Renal pelvis (tissue), 12 donors: ENCODE measurements at places on chromosomes 13 and 19.
A peak's percentile ranks its signal among the peaks of the same experiment; 100 is the strongest.

- DNase-seq: no peak
These were observed 5.3 kb upstream of the SUCLA2 start for GRCh38 chr13:48006396-48006795.

- DNase-seq: no peak
These were observed 1518.2 kb upstream of the PCDH20 start for GRCh38 chr13:62933809-62934208.

- no peak for DNase-seq
These were observed 514 bp downstream of the PRKACA start for GRCh38 chr19:14116918-14117578.

GRCh38 chr19:28176193-28176592 lies 1036.8 kb downstream of the UQCRFS1 start:
- no peak for DNase-seq

GRCh38 chr13:80946008-80946802 lies 605.3 kb upstream of the SPRY2 start:
- no peak for DNase-seq

DNA sequence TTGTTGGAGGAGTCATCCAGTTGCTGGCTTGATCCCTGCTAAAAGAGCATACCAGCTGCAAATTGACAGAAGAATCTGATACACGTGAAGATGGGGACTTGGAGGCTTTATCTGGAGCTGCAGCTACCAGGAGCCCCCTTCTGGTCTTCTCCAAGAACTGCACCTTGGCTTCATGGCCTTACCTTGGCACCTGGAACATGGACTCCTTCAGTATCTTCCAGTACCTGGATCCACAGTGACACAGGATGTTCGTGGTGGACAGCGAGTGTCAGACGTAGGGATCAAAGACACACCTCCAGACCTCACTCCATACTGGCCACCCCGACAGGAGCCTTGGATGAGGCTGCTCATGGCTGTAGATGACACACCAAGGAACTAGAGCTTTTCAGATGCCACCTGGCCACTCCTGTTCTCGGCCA lies 9.9 kb upstream of the ACSBG2 start:
- DNase-seq: no peak

DNA sequence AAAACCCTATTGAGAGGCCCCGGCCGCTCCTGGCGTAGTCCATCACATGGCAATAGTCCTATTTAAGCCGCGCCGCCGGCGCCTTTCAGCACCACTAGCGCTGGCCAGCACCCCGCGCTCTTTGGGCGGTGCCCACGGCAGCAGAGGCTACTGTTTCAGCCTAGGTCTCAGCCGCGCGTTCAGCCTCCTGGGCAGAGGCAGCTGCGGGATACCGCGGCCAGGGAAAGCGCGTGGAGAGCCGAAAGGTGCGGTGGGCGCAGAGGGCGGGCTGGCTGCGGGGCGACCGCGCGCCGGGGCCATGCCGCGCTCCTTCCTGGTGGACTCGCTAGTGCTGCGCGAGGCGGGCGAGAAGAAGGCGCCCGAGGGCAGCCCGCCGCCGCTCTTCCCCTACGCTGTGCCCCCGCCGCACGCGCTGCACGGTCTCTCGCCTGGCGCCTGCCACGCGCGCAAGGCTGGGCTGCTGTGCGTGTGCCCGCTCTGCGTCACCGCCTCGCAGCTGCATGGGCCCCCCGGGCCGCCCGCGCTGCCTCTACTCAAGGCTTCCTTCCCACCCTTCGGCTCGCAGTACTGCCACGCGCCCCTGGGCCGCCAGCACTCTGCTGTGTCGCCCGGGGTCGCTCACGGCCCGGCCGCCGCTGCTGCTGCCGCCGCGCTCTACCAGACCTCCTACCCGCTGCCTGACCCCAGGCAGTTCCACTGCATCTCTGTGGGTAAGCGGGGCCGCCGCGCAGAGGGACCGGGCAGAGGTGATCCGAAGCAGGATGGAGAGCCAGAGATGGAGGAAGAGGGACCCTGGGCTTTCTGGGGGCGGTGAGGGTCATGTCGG lies at the start of gene GSX1:
Gene GSX1, plus strand, starts transcription at position 91 of the 826 bp plus-strand sequence. Its CDS starts 208 bp downstream, at position 299.
- DNase-seq: peak; percentile 85

DNA sequence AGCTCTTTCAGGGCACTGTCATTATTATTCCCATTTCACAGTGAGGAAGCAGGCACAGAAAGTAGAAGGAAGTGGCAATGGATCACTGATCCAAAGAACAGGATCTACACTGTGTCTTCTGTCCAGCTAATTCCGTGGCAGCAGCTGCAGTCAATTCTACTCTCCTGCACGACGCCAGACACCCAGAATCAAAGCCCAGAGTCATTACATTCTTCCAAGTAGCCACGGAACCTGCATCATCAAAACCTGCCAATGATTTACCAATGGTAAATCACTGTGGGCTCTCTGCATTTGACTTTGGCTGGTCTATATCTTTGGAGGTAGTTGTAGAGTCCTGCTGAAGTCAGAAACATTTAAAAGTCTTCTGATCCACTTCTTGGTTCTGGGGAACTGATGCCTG lies 767.7 kb downstream of the LIG4 start:
- DNase-seq: peak; percentile 22

DNA sequence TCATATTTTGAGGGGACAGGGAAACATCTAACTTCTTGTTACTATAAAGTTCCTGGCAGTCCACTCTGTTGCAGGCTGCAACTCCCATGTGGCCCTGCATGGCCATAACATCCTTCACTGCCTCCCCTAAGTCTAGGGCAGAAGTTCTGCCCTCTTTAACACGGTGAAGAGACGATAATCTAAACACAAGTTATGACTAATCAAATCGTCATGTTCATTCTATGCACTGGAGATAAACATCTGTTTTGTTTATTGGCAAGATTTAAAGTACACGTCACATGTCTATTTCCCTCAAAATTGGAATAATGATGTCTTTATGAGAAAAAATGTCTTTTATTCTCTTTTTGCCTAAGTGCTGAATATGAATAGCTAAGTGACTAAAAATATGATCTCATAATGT lies 1629.4 kb downstream of the PCDH9 start:
- DNase-seq: no peak

DNA sequence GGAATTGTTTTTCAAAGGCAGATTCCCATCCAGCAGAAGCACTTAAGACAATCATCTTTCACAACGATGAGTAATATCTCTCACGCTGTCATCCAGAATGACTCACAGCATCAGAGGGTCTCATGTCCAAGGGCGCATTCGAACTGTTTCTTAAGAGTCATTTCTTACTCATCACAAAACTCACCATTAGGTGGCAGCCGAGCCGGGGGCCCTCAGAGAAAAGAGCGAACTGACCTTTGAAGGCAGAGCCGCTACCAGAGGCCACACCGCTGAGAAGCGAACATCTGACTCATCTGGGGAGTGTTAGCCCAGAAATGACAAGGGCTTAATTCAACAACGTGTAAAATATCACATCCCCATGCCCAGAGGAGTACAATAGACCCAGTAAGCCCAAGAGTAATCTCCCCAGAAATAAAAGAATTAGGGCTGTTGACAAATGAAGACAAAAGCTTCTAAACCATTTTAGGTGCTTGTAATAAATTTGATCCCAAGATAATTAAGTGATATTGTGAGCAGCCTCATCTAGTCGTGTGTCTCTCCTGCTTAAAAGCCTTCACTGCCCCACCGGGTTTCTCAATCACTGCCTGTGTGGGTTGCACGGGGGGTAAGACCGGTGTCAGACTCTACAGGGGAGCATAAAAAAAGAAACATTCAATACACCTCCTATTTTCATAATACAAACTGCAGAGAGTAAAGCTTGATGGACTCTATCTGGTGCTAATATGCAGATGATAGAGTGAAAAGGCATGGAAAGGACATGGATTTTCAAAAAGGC lies 96.2 kb downstream of the CYSLTR2 start:
- peak; percentile 37 for DNase-seq

DNA sequence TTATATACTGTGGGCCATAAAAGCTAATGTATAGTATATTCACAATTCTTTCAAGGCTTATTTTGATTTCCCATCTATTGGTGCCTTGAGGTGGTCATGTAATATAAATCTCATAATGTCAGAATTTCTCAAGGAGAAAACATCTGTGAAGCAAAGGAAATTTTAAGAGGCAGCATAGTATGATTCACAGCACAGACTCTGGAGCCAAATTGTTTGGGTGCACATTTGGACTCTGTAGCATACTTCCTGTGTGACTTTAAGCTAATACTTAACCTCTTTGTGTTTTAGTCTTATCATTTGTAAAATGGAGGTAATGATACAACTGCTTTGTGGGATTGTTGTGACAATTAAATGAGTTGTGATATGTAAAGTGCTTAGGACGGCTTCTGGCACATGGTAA lies 67.6 kb downstream of the PIBF1 start:
- DNase-seq: no peak

DNA sequence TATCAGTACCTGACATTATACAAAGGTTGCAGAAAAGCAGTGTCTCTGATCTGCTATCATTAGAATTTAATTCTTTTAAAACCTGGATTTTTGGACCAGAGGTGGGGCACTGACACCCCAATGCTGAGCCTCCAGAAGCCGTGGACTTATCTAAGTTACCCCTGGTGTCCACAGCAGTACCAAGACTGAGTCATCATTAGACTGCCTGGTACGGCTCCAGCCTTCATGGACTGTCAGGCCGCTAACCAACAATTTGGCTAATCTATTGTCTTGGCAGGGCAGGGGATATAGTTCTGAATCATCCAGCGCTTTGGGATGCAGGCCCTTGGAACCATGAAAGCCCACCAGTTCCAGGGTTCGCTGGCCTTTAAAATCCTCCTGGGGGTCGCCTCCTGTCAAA lies 78.3 kb downstream of the TSHZ3 start:
- DNase-seq: no peak

DNA sequence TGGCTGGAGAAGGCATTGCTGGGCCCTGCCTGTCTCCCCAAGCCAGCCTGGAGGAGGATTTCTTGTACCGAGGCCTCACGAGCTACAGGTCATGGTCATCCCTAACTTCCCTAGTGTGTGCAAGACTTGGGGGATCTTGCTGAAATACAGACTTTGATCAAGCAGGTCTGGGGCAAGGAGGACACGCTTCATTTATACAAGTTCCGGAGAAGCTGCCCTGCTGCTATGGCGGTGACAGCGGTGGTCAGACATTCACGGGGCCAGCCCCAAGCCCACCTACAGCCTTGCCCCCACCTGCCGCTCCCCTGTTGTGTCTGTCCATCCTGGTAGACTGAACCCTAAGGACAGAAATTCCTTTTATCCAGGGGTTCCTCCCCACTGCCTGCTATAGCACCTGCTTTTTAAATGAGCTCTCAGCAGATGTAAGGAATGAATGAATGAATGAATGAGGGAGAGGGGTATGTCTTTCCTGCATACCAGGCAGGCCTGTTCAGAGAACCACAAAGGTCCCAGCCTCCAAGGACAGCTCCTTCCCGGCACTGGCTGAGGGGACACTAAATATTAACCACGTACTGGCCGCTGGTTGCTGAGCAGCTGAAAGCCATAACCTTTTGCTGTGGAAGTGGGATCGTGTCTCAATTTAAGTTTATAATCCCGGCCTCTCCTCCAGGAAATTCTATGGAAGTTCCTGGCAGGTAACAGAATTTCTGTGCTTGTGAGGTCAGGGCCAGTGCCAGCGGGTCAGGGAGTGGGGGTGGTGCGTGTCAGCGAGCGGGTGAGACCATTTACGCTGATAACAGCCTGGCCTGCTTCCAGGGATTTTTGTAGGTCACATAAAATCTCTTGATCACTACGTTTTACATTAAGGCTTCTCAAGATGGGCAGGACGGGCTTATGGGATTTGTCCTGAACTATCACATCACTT lies 27.1 kb downstream of the TSSK6 start:
- no peak for DNase-seq

DNA sequence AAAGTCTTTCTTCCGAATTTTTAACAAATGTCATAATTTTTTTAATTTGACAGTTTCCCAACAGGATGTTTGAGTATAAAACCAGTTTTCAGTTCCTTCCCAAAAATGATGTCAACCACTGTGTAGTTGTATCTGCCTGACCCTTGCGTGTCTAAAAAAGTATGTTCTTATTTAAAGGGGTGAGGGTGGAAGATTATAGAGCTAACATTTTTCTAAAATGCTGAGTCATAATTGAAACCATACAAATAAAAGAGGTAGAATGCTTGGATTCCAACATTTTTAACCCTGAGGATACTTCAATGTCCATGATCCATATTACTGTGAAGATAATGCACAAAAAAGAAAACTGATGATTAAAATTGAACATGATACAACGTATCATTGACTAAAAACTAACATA lies 1388.8 kb downstream of the UQCRFS1 start:
- DNase-seq: no peak

GRCh38 chr19:55640043-55640576 lies 692 bp upstream of the ZNF580 start:
- no peak for DNase-seq

GRCh38 chr13:80101040-80101439 lies 239.9 kb downstream of the SPRY2 start:
- no peak for DNase-seq

DNA sequence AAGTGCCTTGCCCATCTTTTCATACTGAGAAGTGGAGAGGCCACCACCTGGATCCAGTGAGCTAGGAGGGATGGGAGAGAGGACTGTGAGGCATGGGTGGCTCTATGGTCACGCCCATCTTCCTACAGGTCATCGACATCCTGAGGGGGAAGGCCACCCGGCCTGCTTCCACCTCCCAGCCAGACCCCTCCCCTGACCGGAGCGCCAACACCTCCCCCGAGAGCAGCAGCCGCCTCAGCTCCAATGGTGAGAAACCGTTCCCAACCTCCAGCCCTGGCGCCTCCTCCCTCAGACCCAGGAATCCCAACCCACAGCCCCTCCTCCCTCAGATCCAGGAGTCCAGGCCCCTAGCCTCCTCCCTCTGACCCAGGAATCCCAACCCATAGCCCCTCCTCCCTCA lies 10.1 kb downstream of the BCL3 start:
- DNase-seq: no peak

DNA sequence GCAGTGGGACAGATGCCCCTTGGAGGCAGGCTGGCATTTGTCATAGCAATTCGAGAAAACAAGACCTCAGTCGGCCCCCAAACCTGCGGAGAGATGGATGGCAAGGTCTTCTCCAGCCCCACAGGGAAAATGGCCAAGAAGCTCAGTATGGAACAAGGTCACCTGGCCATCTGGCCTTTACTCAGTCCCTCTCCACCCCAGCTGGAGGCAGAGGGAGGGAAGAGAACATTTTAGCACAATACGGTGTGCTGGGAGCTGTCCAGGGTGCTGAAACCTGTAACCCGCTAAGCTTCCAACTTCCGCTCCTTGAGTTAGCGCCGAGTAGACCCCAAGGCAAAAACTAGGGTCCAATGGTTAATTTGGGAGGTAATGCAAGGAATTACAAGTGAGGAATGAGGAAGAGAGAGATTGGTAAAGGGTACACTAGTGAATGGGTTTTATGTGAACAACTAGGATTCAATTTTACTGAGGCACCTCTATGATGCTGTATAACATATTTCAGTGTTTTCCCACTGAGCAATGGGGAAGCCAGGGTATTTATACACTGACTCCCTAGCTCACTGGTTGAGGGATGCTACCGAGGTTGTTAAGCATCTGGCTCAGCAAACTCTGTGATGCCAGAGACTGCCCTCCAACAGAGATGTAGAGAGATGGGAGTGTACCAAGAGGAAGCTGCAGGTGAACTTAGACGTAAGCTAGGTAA lies 64.3 kb downstream of the CACNA1A start:
- peak; percentile 48 for DNase-seq

GRCh38 chr19:40348961-40349507 lies 539 bp downstream of the PLD3 start:
- peak; percentile 40 for DNase-seq
